ENCODE measurements at places on chromosomes 3 and 15.

DNA sequence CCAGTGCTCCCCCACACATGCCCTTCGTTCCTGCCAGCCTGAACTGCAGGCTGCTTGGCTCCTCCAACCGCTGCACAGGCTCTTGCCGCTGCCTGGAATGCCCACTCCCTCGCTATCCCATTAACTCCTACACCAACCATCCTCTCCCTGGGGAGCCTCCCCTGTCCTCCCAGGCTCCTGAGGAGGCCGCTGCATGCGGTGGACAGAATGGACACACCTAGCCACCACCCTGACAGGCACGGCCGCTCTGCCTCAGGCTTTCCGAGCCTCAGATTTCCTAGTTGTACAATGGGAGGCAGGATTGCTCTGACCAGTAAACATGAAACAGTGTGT is 2.3 kb downstream of the PLXNB1 start:
- DNase-seq, result no peak

- no peak for DNase-seq
Observed at GRCh38 chr3:116285781-116286421, 159.4 kb downstream of the LSAMP start.

- DNase-seq, result no peak
Observed at GRCh38 chr3:182384221-182384620, 409.1 kb upstream of the ATP11B start.

DNA sequence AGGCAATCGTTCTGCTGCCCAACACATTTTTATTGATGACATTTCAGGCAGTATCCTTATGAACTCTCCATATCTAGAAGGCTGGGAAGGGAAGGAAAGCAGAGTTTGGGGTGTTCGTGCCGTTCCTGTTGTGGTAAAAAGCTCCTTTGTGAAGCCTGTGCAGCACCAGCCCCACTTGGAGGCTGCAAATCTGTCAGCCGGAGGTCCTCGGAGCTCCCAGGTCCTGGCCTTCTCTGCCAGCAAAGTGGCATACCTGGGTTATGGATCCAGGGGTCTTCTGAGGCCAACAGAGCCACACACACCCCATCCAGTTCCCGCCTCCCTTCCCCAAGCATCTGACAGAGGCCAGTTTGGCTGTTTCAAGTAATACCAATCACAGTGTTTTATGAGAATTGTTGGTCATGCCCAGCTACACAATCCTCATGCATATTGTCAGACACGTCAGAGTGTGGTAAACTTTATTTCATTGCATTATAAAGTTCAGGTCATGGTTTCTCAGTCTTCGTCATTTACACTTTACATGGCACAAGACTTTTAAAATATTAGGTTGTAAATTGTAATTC is 15.9 kb upstream of the USP3 start:
- DNase-seq, result no peak

- no peak for DNase-seq
Observed at GRCh38 chr3:197983076-197983475, 23.1 kb downstream of the LMLN start.

DNA sequence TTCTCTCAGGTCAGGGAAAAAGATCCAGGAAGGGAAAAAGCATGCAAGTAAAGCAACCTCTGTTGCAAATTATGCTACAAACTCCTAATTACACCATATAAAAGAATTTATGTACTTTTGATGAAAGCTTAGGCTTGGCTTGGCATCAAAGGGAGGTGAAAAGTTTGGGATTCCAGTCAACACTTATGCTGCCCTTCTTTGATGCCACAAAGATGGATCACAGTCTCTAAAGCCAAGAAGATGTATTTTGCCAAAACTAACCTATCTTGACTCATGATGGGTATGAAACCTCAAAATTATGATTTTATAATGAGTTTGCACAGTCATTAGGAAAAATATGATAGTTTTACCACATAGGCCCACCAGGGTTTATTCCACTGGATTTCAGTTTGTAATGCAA is 101.0 kb upstream of the CCDC80 start:
- DNase-seq, result no peak

DNA sequence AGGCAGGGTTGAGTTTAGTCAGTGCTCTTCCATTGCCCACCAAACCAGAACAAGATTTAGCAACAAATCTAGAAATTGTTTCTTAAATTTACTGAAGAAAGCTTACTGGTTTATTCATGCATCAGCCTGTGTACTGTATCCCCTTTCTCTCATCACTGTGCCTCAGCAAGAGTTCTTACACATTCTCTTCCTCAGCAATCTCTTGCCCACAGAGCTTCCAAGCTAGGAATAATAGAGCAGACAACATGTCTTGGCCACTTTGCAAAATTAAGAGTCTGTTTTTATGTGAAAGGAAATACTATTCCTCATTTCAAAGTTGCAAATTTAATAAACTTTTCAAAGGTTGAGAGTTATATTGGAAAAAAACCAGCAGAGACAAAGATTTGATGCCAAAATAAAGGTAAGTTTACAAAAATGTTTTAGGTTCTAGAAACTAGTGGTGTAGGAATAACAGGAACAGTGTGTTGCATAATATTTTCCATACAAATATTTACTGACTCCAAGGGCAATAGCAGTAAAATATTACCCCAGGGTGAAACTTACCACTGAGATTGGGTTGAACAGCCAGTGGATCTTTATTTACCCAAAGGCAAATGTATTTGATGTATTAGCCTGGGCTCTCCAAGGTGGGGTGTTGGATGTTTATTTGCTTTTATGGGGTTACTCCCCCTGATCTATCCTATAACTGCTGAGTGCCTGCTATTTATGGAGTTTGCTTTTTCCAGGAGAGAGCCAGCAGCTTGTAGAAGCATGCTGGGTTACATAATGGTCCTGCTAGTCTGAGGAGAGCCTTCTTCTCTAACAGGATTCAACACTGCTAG is 276.7 kb downstream of the ADAMTSL3 start:
- DNase-seq, result no peak

- DNase-seq, result no peak
Observed at GRCh38 chr3:42666577-42666998, 13.1 kb downstream of the ZBTB47 start.

DNA sequence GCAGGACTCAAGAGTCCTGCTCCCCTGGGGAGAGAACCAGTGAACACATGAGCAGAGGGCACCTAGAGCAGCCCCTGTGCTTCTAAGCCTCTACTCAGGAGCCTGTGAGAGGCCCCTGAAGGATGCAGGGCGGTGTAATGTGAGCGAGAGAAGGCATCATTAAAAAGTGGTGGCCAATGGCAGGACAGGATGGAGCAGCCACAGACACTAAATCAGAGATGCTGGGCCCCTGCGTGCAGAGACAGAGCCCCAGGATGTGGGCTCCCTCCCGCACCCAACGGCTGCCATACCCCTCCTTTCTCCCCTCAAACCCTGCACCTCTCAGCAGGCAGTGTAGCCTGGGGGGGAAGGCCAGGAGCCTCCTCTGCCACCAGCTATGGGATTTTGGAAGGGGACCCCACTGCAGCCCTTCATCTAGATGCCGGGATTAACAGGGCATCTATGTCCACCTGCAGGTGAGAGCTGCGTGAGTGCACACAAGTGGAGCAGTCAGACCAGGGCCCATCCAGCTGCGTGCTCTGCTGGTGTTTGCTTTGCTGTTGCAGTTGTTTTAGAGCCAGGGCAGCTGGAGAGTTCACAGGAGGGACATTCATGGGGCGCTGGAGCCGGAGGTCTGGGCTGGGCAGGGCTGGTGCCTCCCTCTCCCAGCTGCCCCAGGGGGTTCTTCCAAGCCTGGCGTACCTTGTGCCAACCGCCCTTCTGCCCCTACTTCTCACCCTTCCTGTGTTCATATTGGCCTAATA is 5.1 kb upstream of the IQSEC1 start:
- no peak for DNase-seq

- no peak for DNase-seq
Observed at GRCh38 chr3:10560060-10560861, 54.9 kb upstream of the ATP2B2 start.

DNA sequence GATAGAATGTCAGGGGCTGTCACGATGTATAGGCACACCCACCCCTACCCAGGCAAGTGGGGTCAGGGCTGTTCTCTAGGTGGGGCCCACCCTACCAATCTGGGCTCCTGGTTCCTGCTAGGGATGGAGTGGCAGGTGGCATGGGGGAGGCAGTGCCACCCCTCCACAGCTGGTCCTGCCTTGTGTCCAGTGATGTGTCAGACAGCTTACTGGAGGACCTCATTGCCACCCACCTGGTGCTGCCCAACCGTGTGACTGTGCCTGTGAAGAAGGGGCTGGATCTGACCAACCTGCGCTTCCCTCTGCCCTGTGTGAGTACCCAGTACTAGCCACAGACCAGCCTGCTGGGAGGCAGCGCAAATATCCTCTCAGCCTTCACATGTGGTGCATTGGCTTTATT is 27.5 kb downstream of the ESYT3 start:
- DNase-seq, result no peak

GRCh38 chr3:116112696-116113095 is 332.6 kb downstream of the LSAMP start:
- no peak for DNase-seq

DNA sequence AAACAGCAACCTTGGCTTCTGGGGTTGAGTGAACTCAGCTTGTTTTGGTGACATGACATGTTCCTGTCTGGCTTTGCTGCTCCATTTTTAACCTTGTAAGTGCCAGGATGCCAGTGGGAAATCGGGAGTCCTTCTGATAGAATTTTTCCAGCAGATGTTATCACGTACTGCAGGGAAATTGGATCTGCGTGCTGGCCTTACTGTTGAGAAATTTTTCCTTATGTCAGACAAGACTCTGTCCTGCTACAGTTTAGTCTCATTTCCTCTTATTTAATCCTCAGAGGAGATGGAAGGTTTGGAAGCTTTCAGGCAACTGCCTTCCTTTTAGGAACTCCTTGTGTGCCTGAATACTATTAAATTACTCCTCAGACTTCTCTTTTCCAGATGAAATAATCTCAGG is 80.6 kb downstream of the PGPEP1L start:
- no peak for DNase-seq

DNA sequence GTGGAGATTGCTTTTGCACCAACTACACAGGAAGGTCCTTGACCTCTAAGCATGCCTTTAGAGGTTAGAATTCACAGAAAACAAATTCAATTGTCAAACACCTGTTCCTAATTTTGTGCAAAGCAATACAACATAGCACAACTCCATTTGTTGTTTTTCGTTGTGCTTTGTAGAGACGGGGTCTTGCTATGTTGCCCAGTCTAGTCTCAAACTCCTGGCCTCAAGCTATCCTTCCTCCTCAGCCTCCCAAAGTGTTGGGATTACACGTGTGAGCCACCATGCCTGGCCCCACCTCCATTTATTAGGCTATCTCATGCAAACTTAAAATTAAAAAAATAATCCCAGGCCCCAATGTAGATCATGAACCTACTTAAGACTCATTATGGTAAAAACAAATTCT is 6.0 kb downstream of the NCBP2 start:
- no peak for DNase-seq

DNA sequence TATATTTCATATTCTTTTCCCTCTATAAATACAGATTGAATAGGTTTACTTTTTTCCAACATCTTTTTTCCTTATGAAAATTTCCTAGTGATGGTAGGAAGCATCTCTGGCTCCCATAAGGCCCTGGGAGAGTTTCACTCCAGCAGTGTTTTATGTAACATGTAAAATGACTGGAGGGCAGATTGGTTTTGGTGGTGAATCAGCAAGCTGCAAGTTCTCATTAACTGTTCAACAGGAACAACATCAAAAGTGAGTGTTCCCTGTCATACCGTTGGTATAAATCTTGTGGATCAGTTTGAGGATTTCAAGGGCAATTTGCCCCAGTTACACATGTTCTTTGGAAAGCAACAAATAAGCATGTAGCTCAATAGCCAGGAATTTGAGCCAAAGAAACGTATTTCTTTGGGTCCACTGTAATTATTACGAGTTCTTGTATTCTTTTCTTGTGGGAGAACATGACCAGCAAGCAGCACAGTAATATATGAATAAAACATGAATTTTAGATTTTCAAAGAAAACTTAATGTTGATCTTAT is 345.7 kb downstream of the SV2B start:
- no peak for DNase-seq

DNA sequence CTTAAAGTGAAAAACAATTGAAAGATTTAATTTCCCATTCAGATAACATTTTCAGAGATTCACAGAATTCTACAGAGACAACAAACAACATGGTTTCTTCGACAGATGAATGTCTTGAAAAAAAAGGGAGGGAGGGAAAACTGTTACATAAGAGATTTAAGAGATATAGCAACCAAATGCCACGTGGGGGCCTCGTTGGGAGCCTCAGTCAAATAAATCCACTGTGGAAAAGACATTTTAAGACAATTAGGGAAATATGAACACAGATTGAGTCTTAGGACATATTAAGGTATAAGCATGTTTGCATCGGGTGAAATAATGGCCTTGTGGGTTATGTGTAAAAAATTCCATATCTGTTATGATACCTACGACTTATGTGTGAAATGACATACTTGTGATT is 5.0 kb upstream of the PRRT3 start:
- DNase-seq, result no peak

GRCh38 chr3:74067296-74067695 is 442.6 kb upstream of the PDZRN3 start:
- no peak for DNase-seq

DNA sequence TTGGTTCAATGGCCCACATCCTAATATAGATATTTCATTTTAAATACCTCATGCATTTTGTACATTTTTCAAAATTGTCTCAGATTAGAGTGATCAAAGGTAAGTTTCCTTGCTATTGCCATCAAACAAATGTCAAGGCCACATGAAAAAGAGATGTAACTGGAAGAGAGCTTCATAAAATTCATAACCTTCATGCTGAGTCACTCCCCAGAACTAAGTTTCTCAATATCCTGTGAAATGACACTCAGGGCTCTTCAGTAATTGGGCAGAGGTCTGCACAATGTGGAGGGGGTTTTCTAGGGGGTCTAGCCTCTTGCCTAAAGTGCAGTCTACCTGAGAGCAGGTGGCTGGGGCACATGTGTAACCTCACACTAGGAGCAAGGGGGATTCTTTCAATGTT is 152.2 kb upstream of the SLC2A2 start:
- no peak for DNase-seq

DNA sequence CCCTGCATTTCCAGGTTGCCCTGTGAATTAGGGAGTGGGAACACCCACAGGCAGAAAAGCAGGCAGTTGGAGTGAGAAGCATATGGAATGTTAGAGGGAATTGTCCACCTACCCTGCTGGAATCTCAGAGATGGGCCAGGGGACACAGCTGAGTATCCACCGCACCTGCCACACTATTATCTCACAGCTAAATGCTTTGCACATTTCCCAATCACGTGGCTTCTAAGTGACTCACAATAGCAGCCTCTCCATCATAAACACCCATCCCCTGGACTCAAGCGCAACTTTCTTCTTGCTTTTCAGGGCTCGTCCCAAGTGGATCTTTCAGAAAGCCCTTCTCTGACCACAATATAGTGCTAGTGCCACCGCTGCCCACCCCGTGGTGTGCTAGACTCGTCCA is 389.0 kb upstream of the LMCD1 start:
- no peak for DNase-seq

GRCh38 chr3:11155341-11156025 is 1.2 kb downstream of the HRH1 start:
- DNase-seq, result no peak

Measured in stimulated activated CD4-positive, alpha-beta T cell treated with anti-CD3 and anti-CD28 coated beads, Interleukin-15, amount 100 ng/mL, for 1 hour (primary cell).